ENCODE measurements at places on chromosomes 7 and 10.

- DNase-seq: no peak
Observed at GRCh38 chr7:73992101-73992562, 35.8 kb upstream of the ELN start.

- DNase-seq: no peak
Observed at GRCh38 chr7:155559519-155560108, 13.3 kb upstream of the CNPY1 start.

- no peak for DNase-seq
Observed at GRCh38 chr7:93897680-93898079, 7.1 kb upstream of the TFPI2 start.

DNA sequence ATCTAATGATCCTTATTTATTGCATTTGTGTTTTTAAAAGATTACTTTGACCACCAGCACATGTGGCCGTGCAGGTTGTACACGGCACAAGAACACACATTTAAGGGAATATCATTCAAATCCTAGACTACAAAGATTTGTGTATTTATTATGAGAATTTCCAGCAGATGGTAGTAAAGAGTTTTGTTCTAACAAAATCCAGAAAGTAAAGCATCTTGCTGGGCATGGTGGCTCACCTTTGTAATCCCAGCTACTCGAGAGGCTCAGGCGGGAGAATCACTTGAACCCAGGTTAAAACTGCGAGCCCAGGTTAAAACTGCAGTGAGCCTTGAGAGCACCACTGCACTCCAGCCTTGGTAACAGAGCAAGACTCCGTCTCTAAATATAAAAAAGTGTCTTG, 31.5 kb downstream of the MACROH2A2 start:
- no peak for DNase-seq

DNA sequence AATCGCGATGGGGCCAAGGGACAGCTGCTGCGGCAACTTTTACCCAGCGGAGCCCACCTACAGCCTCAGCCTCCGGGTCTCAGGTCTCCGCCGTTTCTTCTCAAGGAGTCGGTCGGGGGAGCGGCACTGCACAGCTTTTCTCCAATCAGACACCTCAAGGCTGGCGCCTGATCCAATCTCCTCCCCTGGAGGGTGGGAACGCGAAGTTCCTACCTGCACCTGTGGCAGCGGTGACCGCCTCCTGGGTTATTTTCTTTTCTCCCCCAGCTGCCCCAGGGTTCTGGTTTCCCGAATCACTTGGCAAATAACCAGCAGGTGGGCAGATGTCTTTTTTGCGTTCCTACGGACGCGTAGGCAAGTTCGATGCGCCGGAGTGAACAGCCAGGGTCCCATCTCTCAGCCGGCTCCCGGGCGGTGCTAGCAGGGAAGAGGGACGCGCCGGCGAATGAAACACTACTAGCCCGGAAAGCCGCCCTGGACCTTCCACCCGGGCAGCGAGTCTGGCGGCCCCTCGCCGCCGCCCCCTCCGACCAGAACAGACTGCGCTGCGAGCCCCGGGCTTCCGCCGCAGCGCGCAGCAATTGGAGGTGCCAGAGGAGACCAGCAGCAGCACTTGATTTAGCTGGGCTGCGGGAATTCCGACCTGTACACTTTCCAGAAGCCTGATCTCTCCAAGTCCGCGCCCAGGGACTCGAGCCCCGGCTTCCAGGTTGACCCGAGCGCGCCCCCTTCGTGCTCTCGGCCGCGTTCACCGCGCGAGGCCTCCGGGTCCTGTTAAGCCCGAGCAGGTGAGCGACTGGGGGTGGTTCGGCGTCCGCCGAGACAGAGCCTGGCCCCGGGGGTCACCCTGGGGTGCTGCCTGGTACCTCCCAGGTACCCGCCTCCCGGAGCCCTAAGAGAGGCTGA, at the start of gene PRR15:
Gene PRR15 (plus strand): TSS at position 246 of the 906 bp plus-strand sequence. CDS start 2,495 bp downstream, outside the sequence.
- peak; percentile 18 for DNase-seq

DNA sequence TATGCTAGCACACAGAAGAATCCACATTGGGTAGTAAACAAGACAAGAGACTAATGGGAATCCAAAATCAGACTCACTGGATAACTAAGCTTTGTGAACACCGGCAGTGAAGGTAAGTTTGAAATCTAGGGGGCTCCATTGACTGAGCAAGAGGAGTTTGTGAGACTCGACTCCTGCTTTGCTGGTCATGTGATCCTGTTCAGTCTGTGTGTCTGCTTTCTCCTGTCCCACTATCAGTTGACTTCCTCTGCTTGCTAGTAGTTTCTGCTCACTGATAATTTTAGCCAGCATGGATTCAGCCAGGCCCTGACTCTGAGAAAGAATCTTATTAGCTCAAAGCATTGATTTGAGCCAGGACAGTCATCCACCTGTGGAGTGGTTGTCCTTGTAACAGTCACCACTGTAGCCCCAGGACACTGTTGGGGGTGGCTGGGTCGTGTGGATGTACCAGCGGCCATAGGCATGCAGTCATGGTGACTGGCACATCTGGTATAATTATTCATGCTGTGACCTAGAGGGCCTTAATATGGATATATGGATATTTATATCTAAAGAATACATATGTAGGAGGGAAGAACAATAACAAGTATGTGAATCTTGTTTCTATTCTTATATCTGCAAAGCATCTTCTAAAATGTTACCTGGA, 44.4 kb downstream of the DNAH11 start:
- no peak for DNase-seq

GRCh38 chr7:104328970-104329825, 795 bp downstream of the LHFPL3 start:
- DNase-seq: no peak

GRCh38 chr7:101087334-101088068, 2.2 kb downstream of the TRIM56 start:
- DNase-seq: no peak

DNA sequence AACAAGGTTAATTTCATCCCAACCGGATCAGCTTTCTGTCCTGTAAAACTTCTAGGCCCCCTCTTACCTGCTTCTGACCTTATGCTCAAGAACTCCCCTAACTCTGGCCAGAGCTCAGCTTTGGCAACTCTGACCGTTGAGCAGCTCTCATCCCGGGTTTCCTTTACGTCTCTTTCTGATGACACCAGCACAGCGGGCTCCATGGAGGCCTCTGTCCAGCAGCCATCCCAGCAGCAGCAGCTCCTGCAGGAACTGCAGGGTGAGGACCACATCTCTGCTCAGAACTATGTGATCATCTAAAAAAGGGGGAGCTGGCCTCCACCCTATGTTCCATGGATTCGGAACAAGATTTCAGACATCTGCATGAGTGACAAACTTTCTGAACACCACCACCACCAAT, 117.6 kb downstream of the GLCCI1 start:
- no peak for DNase-seq

DNA sequence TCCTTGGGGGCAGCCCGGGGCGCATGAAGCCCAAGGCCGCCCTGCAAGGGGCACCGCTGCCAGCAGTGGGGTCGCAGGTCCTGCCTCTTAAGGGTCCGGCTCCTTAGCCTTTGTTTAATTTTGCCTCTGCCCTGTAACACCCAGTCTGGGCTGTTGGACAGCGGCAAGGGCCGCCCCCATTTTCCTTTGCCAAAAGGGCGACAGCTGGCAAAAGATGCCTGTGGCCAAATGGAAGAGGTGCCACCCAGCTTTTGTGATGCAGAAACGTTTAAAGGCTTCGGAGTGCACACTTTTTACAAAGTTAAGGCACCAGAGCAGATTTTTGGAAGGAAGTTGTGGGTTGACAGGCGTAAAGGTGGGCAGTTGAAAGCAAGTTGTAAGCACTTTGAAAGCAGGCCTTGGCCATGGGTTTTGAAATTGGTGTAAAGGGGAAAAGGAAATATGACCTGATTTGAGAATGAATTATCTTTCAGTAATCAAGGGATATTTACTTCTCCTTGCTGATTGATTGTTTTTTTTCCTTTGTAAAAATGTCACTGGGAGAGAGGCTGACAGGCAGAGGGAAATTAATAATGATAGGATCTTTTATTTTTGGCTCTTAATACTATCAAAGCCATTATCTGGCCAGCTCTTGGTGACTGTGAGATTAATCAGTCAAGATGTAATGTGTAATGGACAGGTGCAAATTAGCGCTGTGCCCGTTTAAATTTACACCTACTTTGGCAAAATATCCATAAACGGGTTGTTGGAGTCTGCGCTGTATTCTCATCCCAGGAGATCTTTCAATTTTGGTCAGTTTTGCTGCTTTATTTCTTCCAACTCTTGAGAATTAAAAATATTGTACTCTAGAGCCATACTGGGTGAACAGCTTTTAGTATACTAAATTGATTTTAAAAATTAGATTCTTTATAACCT, 1.2 kb downstream of the CASD1 start:
- peak; percentile 34 for DNase-seq

- DNase-seq: no peak
Observed at GRCh38 chr10:60335708-60336107, 54.0 kb downstream of the ANK3 start.

GRCh38 chr7:128197589-128197988, 43.5 kb upstream of the LEP start:
- DNase-seq: no peak

- no peak for DNase-seq
Observed at GRCh38 chr7:51786284-51786683, 469.7 kb upstream of the COBL start.

DNA sequence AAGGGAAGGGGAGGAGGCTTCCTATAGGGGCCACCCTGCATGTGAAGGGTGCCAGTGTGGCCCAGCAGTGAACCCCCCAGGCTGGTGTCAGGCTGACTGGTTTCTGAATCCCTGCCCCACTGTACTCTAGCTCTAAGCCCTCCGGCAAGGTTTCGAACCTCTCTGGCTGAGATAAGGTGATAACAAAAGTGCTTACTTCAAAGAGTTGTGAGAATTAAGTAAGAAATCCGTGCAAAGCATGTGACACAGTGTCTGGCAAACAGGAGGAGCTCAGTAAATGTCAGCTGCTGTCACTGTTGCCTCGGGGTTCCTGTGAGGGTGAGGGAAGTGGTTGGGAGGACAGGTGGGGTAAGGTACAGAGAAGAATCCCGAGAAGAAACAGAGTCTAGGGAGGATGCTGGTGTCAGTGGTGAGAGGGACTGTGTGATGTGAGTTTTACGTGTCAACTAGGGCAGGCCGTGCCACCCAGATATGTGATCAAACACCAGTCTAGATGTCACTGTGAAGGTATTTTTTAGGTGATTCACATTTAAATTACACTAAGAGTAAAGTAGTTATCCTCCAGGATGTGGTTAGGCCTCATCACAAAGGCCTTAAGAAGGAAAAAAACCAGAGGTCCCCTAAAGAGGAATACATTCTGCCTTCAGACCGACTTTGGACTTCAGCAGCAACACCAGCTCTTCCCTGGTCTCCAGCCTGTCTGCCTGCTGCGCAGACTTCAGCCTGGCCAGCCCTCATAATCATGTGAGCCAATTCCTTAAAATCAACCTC, 64.4 kb downstream of the BPGM start:
- DNase-seq: peak; percentile 55

GRCh38 chr7:44305564-44306507, 19.6 kb downstream of the CAMK2B start:
- DNase-seq: no peak

- DNase-seq: no peak
Observed at GRCh38 chr10:95279042-95279820, 11.6 kb downstream of the PDLIM1 start.

GRCh38 chr10:26624006-26624405, 73.5 kb upstream of the PDSS1 start:
- DNase-seq: no peak

- DNase-seq: no peak
Observed at GRCh38 chr7:123749537-123749857, 694 bp upstream of the WASL start.

DNA sequence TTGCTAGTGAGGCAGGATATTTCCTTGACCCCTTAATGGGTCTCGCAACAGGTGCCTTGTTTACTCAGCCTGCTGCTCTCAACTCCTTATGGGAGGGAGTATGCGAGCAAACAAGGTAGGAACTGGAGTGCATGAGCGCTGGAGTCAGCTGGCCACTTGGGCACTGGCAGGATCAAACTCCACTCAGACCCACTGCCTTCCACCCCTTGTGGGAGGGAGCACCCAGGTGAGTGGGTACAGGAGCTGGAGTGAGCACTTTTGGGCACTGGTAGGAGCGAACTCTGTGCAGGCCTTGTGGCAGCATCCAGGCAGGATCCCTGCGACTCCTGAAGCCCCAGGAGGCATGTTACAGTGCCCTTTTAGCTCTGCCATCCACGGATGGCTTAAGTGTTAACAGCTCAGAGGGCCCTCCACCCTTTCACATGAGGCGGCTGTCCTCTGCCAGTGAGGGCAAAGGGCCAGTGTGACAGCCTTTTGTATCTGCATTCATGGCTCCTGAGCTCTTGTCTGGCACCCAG, 123.2 kb downstream of the ST7 start:
- DNase-seq: no peak

DNA sequence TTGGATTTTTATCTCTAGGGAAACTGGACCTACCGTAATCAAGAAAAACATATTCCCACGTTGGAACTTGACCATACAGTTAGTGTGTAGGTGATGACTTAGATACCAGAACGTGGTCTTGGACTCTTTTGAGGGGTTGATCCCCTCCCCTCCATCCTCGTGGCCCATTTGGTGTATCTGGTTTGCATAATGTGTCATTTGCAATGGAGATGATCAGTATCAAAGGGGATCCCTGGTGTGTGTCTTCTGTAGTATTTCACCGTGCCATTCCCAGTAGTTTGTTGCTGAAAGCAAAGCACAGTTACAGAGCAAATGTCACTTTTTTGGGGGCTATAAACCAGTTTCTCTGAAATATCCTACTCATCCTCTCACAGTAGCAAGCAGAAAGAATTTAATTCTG, 217.7 kb downstream of the TCF7L2 start:
- no peak for DNase-seq

- no peak for DNase-seq
Observed at GRCh38 chr7:146554556-146554955, 438.0 kb downstream of the CNTNAP2 start.

GRCh38 chr7:134388336-134389019, 70.4 kb downstream of the AKR1B1 start:
- DNase-seq: no peak

DNA sequence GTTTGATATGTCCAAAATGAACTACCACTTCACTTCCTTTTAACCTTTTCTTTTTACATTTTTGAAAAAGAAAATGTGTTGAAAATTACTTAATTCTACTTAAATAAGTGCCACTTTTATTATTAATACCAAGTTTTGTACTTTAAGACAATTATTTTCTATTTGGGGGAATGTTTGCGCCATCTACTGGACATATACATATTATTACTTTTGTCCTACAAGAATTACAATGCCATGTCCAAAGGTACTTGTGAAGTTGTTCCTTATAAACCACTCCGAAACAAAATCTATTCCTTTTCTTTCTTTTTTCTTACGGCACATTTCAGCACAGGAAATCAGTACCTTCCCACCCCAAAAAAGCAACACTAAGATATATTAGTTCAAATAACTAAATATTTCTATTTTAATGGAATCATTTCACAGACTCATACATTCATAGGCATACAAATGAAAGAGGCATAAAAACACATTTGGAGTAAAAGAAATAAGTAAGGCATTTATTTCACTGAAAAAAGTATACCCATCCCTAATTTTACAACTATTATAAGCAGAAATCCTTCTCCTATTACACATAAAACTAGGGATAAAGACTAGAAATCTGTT, 169.9 kb downstream of the RNF133 start:
- DNase-seq: no peak

GRCh38 chr7:8176370-8177081, 85.4 kb downstream of the ICA1 start:
- peak; percentile 42 for DNase-seq

GRCh38 chr7:42217548-42217947, 19.5 kb downstream of the GLI3 start:
- DNase-seq: no peak

Data from activated CD4-positive, alpha-beta T cell treated with anti-CD3 and anti-CD28 coated beads, Interleukin-2, amount 50 U/mL, for 48 hours (primary cell).